Progenitor cell of endocrine pancreas (in vitro differentiated cells): ENCODE measurements at places on chromosomes 12 and 14. TPM values are rescaled to one million over a fixed set of nuclear protein-coding genes. Genes with fewer than 3 reads are reported as not detected.

GRCh38 chr14:92937051-92937937 lies 14.3 kb downstream of the CHGA start:
- H3K4me1 ChIP-seq, result no peaks in the 10 kb centered on the region
- peak overlapping the region; percentile 87 for H3K27ac ChIP-seq
- H3K27me3 ChIP-seq, result no peaks in the 10 kb centered on the region
- no peak for DNase-seq

DNA sequence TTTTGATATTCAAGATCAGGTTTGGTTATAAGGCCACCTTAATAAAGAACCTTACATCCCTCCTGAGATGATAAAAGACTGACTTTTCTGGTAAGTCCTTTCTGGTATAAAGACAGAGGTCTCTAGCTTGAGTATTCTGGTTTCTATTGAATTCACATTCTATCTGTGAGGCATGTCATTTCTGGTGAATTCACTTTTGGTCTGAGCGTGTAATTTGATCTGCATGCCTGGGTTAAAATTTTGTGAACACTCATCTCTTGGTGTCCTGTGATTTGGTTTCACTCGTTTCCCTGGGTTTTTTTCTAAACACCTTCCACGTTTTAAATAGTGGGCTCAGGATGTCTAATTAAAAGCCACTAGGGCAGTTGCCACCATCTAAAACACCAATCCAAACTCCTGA lies 12.2 kb downstream of the EIF5 start:
- H3K4me3 ChIP-seq, result no peak overlapping the region
- H3K4me1 ChIP-seq, result peaks cover 14% of the 10 kb centered on the region
- DNase-seq, result no peak
- H3K27ac ChIP-seq, result no peak overlapping the region
- H3K27me3 ChIP-seq, result no peaks in the 10 kb centered on the region
- peaks cover 27% of the 10 kb centered on the region for H3K36me3 ChIP-seq

- H3K27me3 ChIP-seq, result no peaks in the 10 kb centered on the region
- no peaks in the 10 kb centered on the region for H3K36me3 ChIP-seq
- H3K4me3 ChIP-seq, result peak overlapping the region; percentile 12
- no peak for DNase-seq
- peaks cover 29% of the 10 kb centered on the region for H3K4me1 ChIP-seq
- H3K27ac ChIP-seq, result peak overlapping the region; percentile 65
Observed at GRCh38 chr14:58965601-58966000, 222.9 kb upstream of the DAAM1 start.

DNA sequence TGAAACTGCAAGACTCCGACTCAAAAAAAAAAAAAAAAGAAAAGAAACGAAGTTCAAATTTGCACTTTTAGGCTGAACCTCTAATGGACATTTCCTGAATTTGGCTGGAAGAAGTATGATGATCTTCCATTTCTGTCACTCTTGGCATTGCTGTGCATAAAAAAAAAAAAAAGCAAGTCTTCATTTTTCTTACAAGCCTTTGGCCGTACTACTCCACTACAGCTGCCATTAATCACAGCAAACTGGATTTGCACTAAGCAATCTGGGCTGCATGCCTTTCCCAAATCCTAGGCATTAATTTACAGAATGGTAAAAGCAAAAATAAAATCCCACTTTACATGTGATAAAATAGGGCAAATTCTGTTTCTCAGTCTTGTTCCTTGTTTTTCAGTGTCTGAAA lies 7.1 kb downstream of the CSRP2 start:
- H3K4me3 ChIP-seq, result no peak overlapping the region
- no peak overlapping the region for H3K27ac ChIP-seq
- H3K36me3 ChIP-seq, result peaks cover 24% of the 10 kb centered on the region
- no peaks in the 10 kb centered on the region for H3K27me3 ChIP-seq
- H3K4me1 ChIP-seq, result peaks cover 15% of the 10 kb centered on the region
- DNase-seq, result no peak

GRCh38 chr14:100850841-100851585 lies 25.1 kb downstream of the MEG3 start:
- H3K4me1 ChIP-seq, result peaks cover 9% of the 10 kb centered on the region
- no peak for DNase-seq
- H3K27me3 ChIP-seq, result no peaks in the 10 kb centered on the region

GRCh38 chr12:124411953-124412645 lies 117.2 kb downstream of the RFLNA start:
- H3K27me3 ChIP-seq, result no peaks in the 10 kb centered on the region
- no peak overlapping the region for H3K4me3 ChIP-seq
- no peak for DNase-seq
- H3K4me1 ChIP-seq, result peaks cover 3% of the 10 kb centered on the region

DNA sequence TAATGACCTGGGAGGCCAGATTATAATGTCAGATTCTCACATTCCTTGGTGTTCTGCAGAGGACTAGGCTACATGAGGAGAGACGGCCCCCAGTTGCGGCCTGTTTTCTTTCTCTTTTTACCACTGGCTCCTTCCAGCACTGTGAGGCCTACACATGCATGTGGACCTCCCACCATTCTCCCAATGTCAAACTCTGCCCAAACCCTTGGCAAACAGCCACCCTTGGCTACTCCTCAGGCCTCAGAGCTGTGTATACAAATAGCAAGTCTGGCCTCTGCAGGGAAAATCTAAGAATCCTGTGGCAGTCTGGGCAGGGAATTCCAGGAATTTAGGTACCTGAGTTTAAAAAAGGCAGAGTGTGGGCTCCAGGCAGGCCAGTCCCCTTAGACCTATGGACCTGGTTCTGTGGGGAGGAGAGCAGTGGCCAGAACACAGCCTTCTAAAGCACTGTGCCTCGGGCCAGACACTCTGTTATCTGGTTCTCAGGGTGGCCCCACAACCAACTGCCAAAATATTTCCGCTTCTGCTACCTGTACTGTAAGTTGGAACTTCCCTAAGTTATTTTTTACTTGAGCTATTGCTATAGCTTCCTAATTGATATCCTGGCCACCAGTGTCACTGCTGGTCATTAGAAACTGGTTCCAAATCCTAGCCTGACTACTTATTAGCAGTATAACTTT lies 19.9 kb upstream of the NEDD1 start:
- DNase-seq, result no peak
- no peaks in the 10 kb centered on the region for H3K27me3 ChIP-seq
- no peak overlapping the region for H3K4me3 ChIP-seq
- no peak overlapping the region for H3K27ac ChIP-seq
- no peaks in the 10 kb centered on the region for H3K36me3 ChIP-seq

- peaks cover 70% of the 10 kb centered on the region for H3K27me3 ChIP-seq
- H3K36me3 ChIP-seq, result no peaks in the 10 kb centered on the region
Observed at GRCh38 chr12:103494734-103495468, 867 bp downstream of the C12orf42 start.

DNA sequence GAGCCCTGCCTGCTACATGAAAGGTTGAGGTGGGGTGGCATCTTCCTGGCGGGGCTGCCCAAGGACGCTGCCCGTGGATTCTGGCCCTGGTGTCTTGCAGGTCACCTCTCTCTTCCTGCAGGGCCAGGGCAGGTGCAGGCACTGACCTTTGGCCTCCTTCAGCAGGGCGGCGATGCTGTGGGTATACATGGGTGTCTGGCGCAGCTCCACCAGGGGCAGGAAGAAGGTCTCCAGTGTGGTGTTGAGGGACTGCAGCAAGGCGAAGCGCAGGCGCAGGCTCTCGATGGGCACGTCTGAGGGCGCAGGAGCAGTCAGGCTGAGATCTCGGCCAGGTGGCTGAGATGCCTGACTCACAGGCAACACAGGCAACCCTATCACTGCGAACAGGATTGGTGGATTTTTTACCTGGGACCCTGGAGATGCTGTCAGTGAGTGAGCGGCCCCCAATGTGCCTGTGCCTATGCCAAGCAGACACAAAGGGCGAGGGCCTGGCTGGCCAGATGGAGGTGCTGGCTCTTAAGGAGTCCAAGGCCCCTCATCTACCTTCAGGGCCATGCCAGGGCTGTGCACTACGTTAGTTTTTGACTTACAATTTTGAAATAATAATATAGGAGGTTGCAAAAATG lies 45.7 kb downstream of the TRAFD1 start:
- H3K36me3 ChIP-seq, result peaks cover 22% of the 10 kb centered on the region
- no peak overlapping the region for H3K4me3 ChIP-seq
- no peaks in the 10 kb centered on the region for H3K4me1 ChIP-seq

DNA sequence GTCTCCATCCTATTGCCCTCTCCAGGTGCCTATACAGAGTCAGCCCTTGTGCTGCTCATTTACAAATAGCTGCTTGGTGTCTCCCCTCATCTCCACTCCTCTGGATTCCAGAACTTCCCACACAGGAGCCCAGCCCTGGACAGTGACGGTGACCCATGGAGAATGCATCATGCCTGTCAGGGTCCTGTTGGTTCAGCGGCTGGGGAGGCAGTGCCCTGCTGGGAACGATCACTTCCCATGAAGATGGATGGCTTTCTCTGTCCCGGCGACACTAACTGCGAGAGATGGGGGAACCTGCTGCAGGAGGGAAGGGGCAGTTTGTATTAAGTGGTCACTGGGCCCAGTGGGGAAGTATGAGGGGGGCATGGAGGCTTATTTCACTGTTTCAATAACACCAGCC lies 395.0 kb upstream of the TBX3 start:
- DNase-seq, result no peak
- H3K36me3 ChIP-seq, result no peaks in the 10 kb centered on the region
- peaks cover 3% of the 10 kb centered on the region for H3K4me1 ChIP-seq
- no peak overlapping the region for H3K4me3 ChIP-seq
- no peak overlapping the region for H3K27ac ChIP-seq

DNA sequence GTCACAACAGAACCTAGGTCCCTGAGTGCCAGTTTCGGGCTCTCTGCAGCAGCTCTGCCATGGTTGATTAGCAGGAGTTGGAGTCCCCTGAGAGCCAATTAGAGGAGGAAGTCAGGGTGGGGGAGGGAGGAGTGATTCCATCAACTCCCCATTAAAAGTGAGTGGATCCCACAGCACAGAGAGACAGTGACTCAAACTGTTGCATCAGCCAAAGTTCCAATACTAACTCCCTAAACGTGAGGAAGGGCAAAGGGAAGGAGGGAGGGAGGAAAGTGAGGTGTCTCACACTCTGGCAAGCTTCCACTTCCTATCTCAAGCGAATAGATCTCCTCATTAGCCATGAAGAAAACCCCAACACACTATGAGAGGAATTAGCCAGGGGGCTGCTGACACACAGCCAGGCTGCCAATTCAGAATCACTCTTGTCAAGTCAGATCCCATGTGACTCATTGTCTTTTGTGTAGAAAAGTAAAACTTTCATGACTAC lies 23.6 kb downstream of the OR11H4 start:
- H3K4me1 ChIP-seq, result no peaks in the 10 kb centered on the region
- H3K4me3 ChIP-seq, result no peak overlapping the region
- H3K36me3 ChIP-seq, result no peaks in the 10 kb centered on the region
- no peak for DNase-seq
- no peak overlapping the region for H3K27ac ChIP-seq

DNA sequence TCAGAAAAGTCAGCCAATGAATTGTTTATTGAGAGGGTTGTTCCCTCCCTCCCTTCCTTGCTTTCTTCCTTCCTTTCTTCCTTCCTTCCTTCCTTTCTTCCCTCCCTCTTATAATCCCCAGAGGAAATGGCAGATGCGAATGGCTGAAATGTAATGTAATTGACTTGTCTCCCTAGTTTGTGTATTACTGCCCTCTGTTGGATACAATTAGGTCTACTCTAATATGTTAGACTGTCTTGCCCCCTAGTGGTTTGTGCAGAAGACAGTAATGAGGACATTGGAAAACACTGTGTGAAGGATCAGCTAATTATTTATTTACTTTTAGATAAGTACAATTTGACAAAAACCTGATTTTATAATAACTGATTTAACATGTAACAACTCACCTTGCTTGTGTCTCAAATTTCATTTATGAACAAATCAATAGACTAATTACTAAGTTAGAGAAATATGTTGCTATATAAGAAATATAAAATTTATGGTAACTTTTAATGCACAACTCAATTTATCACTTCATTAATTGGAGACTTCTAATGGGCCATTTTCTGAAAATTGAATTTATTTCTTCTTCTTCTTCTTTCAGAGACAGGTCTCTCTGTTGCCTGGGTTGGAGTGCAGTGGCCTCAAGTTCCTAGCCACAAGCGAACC lies 229.8 kb upstream of the LRIG3 start:
- no peak for DNase-seq
- H3K4me1 ChIP-seq, result no peaks in the 10 kb centered on the region
- H3K27ac ChIP-seq, result no peak overlapping the region

GRCh38 chr12:42744539-42745182 lies 155.1 kb upstream of the PRICKLE1 start:
- peaks cover 9% of the 10 kb centered on the region for H3K4me1 ChIP-seq
- H3K36me3 ChIP-seq, result peaks cover 6% of the 10 kb centered on the region
- H3K4me3 ChIP-seq, result no peak overlapping the region
- no peaks in the 10 kb centered on the region for H3K27me3 ChIP-seq
- no peak for DNase-seq

Gene PPM1H
- total RNA-seq, result 24.9 and 25.4 TPM in 2 replicates

Gene PTPRR
- total RNA-seq, result 0.38 and 0.47 TPM in 2 replicates
